ENCODE measurements at places on chromosomes 7 and 10. TPM values are rescaled to one million over a fixed set of nuclear protein-coding genes. Genes with fewer than 3 reads are reported as not detected.

- DNase-seq, result no peak
Measured at GRCh38 chr10:82377608-82378007, 502.6 kb downstream of the NRG3 start.

GRCh38 chr10:97791824-97792721 lies 20.3 kb upstream of the SFRP5 start:
- DNase-seq, result peak; percentile 56

DNA sequence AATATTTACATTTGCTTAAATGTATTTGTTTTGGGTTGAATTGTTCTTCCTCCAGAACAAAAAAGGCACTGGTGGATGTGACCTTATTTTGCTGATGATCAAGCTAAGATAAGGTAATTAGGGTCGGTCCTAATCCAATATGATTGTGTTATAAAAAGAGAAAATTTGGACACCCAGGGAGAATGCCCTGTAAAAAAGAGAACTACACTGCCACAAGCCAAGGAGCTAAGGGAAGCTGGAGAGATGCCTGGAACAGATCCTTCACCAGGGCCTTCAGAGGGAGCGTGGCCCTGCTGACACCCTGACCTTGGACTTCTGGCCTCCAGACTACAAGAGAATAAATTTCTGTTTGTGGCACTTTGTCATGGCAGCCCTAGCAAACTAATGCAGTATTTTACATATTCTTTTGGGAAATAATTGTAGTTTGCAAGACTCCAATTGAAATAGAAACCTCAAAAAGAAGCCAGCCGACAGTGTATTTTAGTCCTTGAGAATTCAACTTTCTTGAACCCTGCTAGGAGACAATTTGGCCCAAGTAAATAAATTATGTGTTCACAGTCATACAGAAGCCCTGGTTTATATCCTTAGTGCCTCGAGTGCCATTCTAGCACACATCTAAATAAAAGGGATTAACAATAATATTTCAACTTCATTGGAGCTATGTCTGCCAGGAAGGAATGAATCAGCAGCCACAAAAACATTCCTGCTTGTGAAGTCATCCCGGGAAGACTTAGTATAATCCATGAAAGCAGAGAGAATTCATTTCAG lies 164.6 kb downstream of the PKD1L1 start:
- no peak for DNase-seq

NCF1 gene
- 0.39 TPM for total RNA-seq

DNA sequence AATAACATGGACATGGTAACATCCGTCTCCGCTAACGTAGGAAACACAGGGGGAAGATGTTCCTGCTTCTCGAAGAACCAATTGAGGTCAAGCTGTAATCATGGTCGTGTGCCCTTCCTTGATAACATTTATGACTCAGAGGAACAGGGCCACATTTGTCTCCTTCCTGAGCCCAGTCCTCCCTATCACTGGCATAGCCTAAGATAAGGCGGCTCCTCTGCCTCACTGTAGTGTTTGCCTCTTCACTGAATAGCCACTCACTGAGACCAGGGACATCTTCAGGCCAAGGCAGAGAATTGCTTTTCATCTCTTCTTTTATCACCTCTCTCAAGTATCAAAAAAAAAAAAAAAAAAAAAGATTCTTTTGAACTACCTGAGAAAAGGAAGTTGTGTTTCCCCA lies 5.4 kb upstream of the GRM8 start:
- no peak for DNase-seq

DNA sequence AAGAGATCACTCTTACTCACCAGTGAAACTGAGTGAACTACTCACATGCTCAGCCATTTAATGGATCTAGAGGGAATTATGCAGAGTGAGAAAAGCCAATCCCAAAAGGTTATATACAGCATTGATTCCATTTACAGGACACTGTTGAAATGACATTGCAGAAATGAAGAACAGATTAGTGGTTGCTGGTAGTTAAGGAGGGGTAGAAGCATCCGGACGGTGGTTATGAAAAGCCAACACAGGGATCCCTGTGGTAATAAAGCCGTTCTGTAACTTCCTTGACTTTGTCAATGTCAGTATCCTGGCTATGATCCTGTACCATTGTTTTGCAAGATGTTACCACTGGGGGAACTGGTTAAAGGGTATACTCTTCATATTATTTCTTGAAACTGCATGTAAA lies 253.4 kb downstream of the USP6NL start:
- no peak for DNase-seq

DNA sequence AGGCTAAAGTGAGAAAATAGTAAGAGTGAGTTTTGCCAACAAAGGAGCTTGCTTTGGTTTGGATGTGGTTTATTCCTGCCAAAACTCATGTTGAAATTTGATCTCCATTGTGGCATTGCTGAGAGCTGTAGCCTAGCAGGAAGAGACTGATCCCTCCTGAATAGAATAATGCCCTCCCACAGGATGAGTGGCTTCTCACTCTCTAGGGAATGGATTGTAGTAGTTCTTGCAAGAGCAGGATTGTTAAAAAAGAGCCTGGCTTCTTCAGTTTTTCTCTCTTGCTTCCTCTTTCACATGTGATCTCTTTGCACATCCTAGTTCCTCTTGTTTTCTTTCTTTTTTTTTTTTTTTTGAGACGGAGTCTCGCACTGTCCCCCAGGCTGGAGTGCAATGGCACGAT lies 34.4 kb downstream of the ASAH2 start:
- DNase-seq, result no peak

DNA sequence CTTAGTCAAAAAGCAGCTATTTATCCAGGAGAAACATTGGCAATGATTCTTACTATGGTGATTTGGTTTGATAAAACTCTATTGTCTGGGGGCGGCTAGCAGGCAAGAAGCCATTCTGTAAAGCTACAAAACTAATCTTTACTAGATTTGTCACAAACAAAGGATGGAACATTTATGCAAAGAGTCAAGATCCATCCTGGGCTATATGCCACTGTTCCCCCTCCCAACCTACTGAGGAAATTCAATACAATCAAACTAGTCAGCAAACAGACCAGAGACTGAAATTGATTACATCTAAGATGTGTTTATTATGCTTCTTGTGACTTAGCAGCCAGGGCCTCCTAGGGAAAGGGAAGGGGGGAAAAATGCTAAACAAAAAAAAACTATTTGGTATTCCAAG lies 397.6 kb downstream of the GPAM start:
- no peak for DNase-seq

DNA sequence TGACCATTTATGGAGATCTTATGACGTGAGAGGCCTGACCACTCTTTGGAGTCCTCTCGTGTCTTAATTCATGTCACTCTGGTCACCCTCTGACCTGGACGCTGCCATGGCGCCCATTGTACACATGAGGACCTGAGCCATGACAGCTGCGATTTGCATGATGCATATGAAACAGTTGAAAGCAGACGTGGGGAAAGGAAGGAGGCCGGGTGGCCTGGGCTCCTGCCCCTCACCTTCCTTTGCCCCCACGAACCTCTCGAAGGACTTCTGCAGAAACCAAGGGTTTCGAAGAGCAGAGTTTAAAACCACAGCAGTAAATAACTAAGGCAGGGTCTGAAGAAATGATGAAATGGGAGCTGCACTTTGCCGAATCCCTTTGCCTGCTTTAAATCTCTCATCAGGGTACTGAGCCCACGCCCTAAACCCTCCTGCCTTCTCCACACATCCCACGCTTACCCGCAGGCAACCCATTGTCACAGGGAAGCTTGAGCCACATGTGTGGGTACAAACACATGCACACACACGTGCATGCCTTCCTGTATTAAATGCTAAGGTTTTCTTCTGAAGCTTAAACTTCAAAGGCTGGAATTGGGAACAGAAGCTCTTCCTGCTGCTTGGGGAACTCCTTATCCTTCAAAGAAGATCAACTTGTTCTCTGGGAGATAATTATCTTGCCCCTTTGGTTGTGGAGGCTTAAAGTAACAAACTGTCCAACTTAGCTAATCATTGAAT lies 11.7 kb upstream of the CALML3 start:
- DNase-seq, result no peak

DNA sequence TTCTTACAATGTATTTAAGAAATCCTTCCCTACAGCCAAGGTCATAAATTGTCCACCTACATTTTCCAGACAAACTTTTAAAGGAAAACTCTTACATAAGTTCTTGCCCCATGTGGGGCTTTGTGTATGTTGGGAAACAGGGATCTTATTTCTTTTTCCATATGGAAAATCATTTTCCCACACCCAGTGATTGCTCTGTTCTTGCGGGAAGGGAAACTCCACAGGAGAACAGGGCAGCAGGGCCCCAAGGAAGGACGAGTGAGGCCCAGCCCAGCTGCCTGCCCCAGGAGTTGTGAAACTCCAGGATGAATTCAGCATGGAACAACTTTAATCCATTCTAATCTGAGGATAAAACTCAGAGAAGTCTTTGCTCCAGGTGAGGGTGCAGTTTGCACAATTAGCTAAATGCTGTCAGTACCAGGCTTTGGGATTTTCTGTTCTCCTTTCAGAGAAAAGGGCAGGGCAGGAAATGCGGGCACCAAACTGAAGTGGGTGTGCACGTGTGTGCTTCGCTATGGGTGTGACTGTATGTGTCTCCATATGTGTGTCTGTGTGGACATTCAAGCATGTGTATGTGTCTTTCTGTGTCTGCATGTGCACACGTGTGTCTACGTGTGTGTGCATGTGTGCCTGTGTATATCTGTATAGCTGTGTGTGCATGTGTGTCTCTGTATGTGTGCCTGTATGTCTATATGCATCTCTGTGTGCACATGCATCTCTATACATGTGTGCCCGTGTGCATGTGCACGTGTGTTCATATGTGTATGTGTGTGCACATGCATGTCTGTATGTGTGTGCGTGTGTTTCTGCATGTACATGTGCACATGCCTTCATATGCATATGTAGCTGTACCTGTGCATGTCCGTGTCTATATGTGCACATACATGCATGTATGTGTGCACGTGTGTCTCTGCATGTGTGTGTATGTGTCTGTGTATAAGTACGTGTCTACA lies 102.0 kb upstream of the FAM20C start:
- DNase-seq, result no peak

PLPP4 gene
- not detected for total RNA-seq

GRK5 gene
- total RNA-seq, result 25.3 TPM

ZC3HAV1L gene
- 31.5 TPM for total RNA-seq

TWIST1 gene
- total RNA-seq, result 5.6 TPM

GRCh38 chr10:62853710-62854109 lies 37.5 kb upstream of the EGR2 start:
- peak; percentile 45 for DNase-seq

GIMAP5 gene
- total RNA-seq, result 53.8 TPM

- no peak for DNase-seq
Measured at GRCh38 chr10:99008054-99008453, 227.6 kb downstream of the HPSE2 start.

CUZD1 gene
- 3.0 TPM for total RNA-seq

DNA sequence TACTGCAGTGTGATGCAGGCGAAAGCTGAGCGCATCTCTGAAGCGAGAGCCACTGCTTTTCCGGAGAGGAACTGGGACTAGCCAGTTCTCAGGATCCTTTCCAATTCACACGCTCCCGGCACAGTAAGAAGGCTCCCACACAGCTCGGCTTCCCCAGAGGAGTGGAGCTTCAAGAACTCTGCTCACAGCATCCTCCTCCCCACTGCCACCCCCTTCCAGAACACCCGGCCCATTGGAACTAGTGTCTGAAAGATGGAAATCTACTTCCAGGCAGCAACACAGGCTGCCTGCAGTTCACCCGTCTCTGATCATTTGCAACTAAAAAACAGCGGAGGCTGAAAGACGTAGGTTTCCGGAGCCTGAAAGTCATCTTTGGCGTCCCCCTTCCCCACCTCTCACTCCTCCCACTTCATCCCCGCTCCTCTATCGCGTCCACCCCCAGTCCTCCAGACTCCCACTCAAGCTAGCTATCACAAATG lies at the start of gene DGKB:
DGKB (minus strand) TSS at position 163 of the 479 bp plus-strand sequence.
- no peak for DNase-seq

SNX8 gene
- 40.8 TPM for total RNA-seq

DNA sequence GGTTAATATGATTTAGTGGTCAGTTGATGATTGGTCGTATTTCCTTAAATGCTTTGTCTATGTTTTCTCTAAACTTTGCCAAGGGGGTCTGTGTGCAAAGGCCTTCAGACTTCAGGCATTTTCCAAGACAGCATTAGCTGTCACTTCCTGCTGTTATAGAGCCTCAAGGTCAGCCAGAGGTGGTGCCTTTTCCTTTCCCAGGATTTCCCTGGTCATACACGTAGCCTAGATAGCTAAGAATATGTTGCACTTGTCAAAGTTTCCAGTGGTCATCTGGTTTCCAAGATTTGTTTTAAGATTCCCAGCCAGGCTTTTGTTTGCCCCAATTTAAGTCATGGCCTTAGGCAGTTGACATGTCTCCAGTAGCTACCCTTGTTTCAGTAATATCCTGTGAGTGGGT lies 133.2 kb upstream of the IGFBP3 start:
- no peak for DNase-seq

ADGRA1 gene
- not detected for total RNA-seq

DNA sequence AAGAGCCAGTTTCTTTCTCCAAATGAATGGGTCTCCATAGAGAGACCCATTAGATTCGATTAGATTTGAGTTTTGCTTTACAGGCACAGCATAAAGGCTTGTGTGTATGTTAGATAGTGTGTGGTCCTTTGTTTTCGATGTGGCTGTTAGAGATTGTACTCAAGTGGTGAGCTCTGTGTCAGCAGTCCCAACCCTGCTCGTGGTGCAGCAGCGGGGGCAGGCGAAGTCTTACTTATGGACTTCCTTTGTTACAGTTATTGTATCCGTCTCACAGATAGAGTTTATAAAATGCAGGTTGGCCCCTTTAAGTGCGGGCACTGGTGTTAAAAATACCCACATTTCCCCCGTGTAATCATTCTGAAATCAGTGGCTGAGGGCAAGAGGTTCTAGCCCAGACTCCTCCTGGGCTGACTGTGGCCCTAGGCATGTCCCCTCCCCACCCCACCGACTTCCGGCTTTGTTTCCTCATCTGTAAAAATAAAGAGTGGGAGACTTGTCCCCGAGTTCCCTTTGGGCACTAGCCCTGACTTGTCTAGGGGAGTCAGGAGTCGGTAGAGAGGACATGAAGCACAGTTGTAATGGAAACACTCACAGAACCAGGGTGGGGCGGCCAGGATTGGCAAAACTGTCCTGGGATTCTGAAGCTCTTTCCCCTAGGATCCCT lies 28.6 kb downstream of the MTURN start:
- no peak for DNase-seq

DNA sequence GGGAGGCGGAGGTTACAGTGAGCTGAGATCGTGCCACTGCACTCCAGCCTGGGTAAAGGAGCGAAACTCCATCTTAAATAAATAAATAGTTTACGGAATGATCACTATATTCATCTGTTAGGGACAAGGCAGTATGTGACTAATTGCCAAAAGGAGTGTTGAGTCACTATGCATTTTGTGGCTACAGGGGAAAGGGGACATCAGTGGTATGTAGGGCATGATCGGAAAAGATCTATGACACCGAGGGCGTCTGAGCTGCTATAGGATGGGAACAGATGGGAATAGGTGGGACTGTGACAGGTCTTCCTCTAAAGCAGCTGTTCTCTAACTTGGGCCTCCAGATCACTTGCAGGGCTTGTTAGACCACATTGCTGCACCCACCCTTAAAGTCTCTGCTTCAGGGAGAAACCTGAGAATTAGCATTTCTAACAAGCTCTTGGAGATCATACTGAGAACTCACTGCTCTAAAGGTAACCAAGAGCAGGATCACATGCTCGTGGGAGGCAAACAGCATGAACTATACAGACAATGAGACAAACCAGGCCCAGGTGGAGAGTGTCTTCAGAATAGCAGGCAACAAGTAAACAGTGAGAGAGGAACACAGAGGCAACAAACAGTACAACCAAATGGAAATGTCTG lies 65.1 kb upstream of the ITGA8 start:
- no peak for DNase-seq

SLC26A5 gene
- not detected for total RNA-seq
